Epithelial cell of umbilical artery (primary cell): ENCODE measurements at places on chromosomes 16 and 17. TPM values are rescaled to one million over a fixed set of nuclear protein-coding genes. Genes with fewer than 3 reads are reported as not detected.

Gene PYY
- total RNA-seq: not detected in 2 replicates

Gene EFCAB13
- 6.5 and 6.7 TPM in 2 replicates for total RNA-seq

Gene DNAH2
- under 0.01 and 0.30 TPM in 2 replicates for total RNA-seq

Gene KRTAP2-2
- total RNA-seq: not detected in 2 replicates

Gene TMEM100
- total RNA-seq: 0.97 and 4.9 TPM in 2 replicates

Gene SSTR5
- total RNA-seq: not detected in 2 replicates

Gene SLC5A10
- not detected in 2 replicates for total RNA-seq

Gene DNAJA2
- total RNA-seq: 93.2 and 138 TPM in 2 replicates

Gene CRYBA1
- total RNA-seq: not detected in 2 replicates

Gene RAB11FIP4
- under 0.01 TPM in 1 of 2 replicates, not detected in the other for total RNA-seq

Gene RNF227
- total RNA-seq: 0.65 and 0.76 TPM in 2 replicates

Gene SLC13A5
- total RNA-seq: not detected in 2 replicates

Gene MT1E
- total RNA-seq: 14.1 and 18.5 TPM in 2 replicates

Gene TPSD1
- not detected in 2 replicates for total RNA-seq

Gene TMEM204
- 15.0 and 36.7 TPM in 2 replicates for total RNA-seq

Gene GCGR
- not detected in 2 replicates for total RNA-seq

Gene C16orf74
- 10.7 and 18.4 TPM in 2 replicates for total RNA-seq

Gene CCL8
- not detected in 2 replicates for total RNA-seq

Gene IL34
- total RNA-seq: 0.32 and 1.4 TPM in 2 replicates

Gene BIRC5
- 61.1 and 64.4 TPM in 2 replicates for total RNA-seq

Gene PPM1E
- total RNA-seq: under 0.01 TPM in 1 of 2 replicates, not detected in the other

Gene ACSM2A
- total RNA-seq: not detected in 2 replicates

Gene SOCS7
- total RNA-seq: 7.6 and 7.8 TPM in 2 replicates

Gene TP53
- 40.6 and 70.1 TPM in 2 replicates for total RNA-seq

Gene TIMP2
- total RNA-seq: 17.2 and 28.0 TPM in 2 replicates

Gene SEZ6
- total RNA-seq: not detected in 2 replicates

Gene TBC1D16
- 32.5 and 35.1 TPM in 2 replicates for total RNA-seq

Gene RANBP10
- total RNA-seq: 3.6 TPM in 2 replicates
